Left forelimb (tissue), 1 donor: ENCODE measurements at places on chromosomes 13 and 19.

GRCh38 chr13:40648040-40648439, 18.4 kb downstream of the FOXO1 start:
- no peak for DNase-seq

- no peak for DNase-seq
These were observed 8.9 kb upstream of the CYP4F3 start for GRCh38 chr19:15631817-15632216.

- DNase-seq: no peak
These were observed 42.7 kb upstream of the MIR17HG start for GRCh38 chr13:91304741-91305140.

GRCh38 chr13:98349731-98350305, 172.7 kb upstream of the RNF113B start:
- DNase-seq: no peak

DNA sequence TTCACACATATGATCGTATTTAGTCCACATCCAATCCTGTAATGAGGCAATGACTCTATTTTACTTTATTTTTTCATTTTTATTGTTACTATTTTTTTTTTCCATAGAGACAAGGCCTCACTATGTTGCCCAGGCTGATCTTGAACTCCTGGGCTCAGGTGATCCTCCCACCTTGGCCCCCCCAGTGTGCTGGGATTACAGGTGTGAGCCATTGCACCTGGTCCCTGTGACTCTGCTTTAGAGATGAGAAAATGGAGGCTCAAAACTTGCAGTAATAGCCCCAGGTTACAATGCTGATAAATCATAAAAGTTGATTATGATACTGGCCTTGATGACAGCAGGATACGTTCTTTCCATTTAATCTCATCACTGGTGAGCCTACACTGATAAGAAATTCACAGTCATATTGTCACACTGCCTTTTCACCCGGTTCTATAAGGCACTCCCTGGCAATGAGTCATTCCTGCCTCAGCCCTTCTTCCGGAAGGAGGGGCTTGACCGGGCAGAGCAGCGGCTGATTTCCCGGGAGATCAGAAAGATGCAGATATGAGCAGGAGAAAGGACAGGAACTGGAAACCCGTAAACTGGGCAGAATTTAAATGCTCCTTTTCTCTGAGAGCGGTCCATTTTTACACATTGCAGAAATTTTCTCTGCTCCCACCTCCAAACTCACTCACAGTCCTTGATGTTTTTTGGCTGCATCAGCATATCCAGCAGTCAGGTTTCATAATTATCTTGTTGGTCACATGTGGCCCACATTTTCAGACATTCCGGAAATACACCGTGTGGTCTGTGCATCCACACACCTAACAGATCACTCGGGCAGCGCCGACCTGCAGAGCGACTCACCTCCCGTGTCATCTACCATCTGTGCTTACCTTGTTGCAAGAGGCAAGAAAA, 616.4 kb downstream of the EFNB2 start:
- no peak for DNase-seq

DNA sequence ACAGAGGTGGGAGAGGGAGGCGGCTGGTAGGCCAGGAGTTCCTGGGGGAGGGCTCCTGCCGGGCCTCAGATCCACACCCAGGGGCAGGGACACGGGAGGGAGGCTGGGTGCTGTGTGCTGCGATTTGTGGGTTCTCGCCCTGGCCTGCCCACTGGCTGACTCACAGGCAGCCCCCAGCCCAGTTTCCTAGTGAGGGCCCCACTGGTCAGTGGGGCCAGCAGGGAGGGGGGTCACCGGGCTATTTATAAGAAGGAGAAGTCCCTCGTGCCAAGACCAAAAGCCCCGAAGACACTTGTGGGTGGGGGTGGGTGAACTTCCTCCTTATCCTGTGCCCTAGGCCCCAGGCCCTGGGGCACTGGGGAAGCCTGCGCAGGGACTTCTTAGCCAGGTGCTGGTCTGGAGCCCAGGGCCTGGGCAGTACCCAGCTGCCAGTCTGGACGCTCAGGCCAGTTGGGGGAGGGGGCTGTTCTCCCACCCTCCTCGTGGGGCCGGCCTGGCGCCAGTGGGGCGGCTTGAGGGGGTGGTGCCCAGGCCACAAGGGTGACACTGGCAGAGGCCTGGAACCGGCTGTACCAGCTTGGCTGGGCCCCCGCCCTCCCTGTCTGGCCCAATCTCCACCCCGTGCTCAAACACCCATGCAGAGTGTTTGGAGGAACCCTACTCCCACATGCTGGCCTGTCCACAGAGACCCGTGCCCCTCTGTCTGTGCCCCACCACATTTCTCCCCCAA, 5.0 kb upstream of the JUNB start:
- DNase-seq: no peak

- DNase-seq: no peak
These were observed 6.3 kb downstream of the MIDN start for GRCh38 chr19:1254530-1255185.

- DNase-seq: no peak
These were observed 1244.2 kb downstream of the DIAPH3 start for GRCh38 chr13:58919551-58919950.

DNA sequence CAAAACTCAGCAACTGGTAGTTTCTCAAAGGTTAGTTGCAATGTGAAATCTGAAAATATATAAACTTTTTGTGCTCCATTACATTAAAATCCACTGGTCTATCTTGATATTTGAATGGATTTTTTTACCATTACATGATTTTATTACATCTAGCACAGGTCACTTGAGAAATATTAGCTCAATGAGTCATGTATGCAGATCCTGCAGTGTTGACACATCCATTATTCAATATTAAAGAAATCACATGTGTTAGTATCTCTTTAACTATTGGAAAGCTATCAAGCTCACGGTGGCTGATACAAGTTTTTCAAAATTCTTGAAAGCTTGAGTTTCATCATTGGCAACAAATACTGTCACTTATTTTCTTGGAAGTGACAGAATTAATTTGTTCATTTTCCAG, 373.9 kb upstream of the TSHZ3 start:
- DNase-seq: no peak

DNA sequence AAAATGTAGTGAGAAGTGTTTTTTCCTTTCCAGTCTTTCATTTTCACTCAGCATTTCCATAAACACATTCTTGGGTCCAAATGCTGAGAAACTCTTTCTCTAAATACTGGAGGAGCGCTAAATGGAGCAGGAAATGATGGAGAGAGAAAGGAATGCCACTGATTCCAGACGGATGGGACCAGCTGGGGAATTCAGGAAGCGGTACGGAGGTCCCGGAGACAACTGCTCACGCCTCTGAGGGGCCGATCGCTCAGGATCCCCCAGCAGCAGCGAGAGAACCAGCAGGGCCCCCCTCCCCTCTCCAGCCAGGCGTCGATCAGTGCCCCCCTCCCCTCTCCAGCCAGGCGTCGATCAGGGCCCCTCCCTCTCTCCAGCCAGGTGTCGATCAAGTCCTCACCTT, 13.2 kb downstream of the RASA3 start:
- DNase-seq: peak; percentile 83

DNA sequence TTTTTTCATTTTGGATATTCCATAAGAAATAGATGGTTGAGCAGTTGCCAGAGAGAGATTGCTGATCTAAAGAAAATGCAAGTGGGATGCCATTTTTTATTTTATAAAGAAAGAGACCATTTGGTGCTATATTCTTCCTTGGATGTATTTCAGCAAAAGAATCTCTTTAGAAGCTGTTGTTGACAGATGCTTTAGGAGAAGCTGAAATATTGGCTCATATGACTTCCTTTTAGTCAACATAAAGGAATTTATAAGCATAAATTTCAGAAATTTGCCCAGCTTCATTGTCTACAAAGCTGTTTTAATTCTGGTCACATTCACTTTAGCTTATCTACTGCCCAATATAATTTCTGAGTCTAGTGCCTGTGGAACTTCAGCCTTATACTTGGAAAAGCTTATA, 36.9 kb downstream of the POLR1D start:
- DNase-seq: no peak

- DNase-seq: no peak
These were observed 385.5 kb downstream of the NDFIP2 start for GRCh38 chr13:79866436-79866835.

DNA sequence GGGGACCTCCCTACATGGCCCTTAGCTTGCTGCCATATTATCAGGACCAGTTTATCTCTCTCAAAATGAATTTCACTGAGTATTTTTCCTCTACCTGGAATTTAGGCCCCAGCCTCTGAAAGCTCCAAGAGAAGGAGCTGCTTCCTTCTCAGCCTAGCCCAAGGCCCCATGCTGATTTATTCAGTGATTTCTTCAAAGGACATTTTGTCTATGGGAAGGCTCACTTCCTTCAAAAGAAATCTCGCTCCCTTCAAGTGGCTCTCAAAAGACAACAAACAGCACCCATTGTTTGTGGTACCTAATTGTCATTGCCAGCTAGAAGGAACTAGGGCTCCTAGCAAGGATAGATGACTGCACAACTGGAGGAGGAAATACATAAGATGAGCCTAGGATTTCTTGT, 172.4 kb downstream of the SLC7A1 start:
- DNase-seq: no peak

GRCh38 chr19:9939301-9939913, 3.1 kb upstream of the OLFM2 start:
- no peak for DNase-seq

DNA sequence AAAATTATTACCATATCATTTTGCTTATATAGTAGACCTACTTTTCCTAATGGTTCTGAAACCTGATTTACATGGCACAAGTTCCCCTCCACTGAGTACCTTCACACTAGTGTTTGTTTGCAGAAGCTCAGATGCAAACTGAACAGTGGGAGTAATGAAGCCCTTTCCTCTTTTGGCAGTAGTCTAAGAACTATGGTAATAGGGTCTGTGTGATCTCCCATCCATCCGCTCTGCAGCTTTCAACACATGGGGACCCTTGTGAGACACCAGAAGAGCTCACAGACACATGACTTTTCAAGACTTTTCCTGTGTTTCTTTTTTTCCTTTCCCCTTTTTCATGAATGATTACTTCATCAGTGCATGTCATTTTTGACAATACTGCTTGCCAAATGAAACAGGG, 336.0 kb downstream of the ATP8A2 start:
- no peak for DNase-seq

- DNase-seq: no peak
These were observed 193.1 kb downstream of the KCTD12 start for GRCh38 chr13:76693086-76693485.

DNA sequence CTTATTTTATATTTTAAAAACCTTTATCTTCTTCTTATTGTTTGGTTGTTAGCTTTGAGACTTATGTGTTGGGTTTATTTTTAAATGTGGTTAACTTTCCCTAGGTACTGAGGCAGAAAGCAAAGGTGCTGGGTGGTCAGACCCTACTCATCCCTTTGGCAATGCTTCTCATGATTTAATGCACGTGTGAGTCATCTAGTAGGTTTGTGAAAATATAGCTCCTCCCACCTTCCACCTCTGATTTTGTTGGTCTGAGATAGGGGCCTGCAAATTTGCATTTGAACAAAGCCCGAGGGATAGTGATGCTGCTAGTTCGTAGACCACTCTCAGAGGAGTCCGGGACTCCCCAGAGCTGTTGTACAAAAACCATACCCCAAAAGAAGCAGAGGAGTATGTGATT, 771.3 kb upstream of the ARGLU1 start:
- DNase-seq: no peak

- no peak for DNase-seq
These were observed 4.7 kb upstream of the GJB2 start for GRCh38 chr13:20197361-20197834.

GRCh38 chr19:34305221-34306083, 51.1 kb downstream of the GARRE1 start:
- DNase-seq: no peak

DNA sequence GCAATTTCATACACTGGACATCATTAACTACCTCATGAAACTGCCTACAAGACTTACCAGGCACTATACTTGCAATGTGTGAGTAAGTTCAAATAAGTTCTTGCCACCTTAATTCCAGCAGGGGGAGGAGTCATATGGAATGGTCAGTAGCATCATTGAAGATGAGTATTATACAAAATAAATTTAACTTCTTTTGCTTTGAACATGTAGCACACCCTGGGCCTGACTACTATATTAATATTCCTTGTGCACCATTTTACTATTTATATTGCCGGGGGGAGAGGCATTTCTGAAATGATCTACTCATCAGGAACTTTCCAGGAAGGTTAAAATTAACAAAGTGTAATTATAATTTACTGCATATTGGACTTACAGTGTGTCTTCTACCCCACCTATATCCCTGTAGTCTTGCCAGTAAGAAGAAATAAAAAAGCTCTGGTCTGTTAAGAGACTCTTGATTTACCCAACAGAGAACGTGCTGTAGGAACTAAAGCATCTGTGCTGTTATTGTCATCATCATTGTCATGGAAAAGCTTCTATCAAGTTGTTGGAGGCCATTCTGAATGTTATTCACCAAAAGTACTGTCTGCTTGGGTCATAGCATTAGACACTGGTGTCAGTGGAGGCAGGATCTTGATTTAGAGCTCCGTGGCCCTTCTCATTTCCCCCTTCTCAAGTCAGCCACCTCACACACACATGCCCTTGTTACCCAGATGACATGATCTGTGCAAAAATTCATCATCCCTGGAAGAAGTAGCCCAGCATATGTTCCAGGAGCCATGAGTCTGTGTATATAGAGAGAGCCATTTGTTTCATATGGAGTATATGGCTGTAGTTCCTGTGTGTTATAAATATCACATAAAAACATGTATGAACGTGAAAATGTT, 147.1 kb downstream of the MTUS2 start:
- DNase-seq: no peak

DNA sequence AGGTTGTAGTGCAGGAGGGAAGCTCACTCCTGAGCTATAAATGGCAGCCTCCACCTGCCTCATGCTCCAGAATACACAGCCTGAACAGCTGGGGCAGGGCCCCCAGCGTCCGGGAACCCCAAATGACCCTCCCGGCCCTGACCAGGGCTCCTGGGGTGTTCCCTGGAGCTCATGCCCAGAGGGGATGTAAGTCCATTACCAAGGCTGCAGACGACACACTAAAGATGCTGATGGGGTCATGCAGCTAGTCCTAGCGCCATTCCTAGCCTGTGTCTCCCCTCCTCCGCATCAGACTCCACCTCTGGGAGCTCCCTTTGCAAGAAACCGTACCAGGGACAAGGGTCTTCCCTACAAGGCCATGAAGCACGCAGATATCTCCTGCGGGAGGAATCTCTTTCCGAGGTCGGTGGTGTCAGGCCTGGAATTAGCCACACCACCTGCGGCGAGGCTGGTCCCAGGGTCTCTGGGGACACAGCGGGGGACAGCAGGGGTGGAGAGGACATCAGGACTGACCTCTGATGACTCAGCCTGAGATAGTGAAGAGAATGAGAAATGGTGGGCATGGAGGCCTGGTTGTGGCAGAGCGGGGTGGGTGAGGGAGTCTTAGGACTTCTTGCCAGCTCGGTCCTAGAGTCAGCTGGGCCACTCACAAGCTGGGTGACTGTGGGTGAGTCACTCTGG, 11.9 kb upstream of the TPM4 start:
- DNase-seq: no peak

- DNase-seq: no peak
These were observed 60.6 kb downstream of the MBNL2 start for GRCh38 chr13:97282705-97283104.

GRCh38 chr19:39792999-39793546, 14.4 kb downstream of the LEUTX start:
- peak; percentile 88 for DNase-seq

- no peak for DNase-seq
These were observed 92.2 kb downstream of the DCLK1 start for GRCh38 chr13:36038785-36039555.
